ENCODE measurements at places on chromosomes 11 and 22. TPM values are rescaled to one million over a fixed set of nuclear protein-coding genes. Genes with fewer than 3 reads are reported as not detected.

GRCh38 chr11:110986016-110986415, 259.5 kb upstream of the POU2AF2 start:
- no peak for DNase-seq
- no peak overlapping the region for H3K27ac ChIP-seq
- no peaks in the 10 kb centered on the region for H3K4me1 ChIP-seq
- H3K4me3 ChIP-seq = no peak overlapping the region

GRCh38 chr11:122046846-122047245, 69.2 kb downstream of the BLID start:
- H3K36me3 ChIP-seq = no peaks in the 10 kb centered on the region
- no peak overlapping the region for H3K4me3 ChIP-seq

DNA sequence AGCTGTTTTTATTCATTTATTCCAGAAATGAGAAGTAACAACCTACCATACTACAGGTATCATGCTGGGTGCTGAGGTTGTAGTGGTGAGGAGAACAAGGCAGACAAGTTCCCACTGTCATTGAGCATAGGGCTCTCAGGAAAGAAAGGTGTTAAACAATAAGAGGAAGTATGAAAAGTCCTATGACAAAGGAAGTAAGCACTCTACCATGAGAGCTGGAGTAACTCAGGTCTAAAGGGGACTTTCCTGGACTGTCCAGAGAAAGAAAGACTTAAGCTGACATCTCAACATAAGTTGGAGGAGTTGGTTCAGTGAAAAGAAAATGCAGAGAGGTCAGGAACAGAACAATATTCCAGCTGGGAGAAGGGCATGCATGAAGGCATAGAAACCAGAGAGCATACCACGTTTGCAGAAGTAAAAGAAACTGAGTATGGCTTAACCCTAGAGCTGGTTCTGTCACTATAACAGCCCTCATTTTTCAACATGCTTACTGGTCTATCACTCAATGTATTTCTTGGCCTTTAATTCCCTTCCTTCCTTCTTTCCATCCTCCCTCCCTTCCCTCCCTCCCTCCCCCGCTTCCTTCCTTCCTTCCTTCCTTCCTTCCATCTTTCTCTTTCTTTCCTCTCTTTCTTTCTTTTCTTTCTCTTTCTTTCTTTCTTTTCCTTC, 137.8 kb upstream of the BDNF start:
- no peak overlapping the region for H3K27ac ChIP-seq
- H3K27me3 ChIP-seq = no peaks in the 10 kb centered on the region
- no peak for DNase-seq
- no peaks in the 10 kb centered on the region for H3K36me3 ChIP-seq
- H3K4me3 ChIP-seq = no peak overlapping the region

The PRDM10 gene
- 6.6 TPM for total RNA-seq

DNA sequence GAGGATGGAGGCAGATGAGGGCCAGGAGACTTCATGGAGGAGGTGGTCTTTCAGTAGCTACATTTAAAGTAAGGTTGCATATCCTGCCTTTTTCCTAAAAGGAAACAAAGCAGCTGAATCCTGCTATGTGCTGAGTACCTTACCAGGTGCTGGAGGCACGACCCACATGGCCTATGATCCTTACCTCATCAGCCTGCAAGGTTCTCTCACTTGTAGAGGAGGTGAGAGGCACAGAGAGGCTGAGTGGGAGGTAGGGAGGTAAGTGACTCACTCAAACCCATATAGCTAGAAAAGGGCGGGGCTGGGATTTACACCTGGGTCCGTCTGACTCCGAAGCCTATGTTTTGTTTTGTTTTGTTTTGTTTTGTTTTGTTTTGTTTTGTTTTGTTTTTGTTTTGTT, 75.8 kb downstream of the BUD13 start:
- H3K36me3 ChIP-seq = no peaks in the 10 kb centered on the region
- DNase-seq = no peak
- no peaks in the 10 kb centered on the region for H3K27me3 ChIP-seq
- H3K4me3 ChIP-seq = no peak overlapping the region

- DNase-seq = no peak
- no peaks in the 10 kb centered on the region for H3K36me3 ChIP-seq
- H3K27ac ChIP-seq = no peak overlapping the region
- H3K27me3 ChIP-seq = no peaks in the 10 kb centered on the region
- H3K4me1 ChIP-seq = no peaks in the 10 kb centered on the region
These were observed 173.2 kb downstream of the KIF18A start for GRCh38 chr11:27934830-27935145.

The CDC42BPG gene
- 10.1 TPM for total RNA-seq

DNA sequence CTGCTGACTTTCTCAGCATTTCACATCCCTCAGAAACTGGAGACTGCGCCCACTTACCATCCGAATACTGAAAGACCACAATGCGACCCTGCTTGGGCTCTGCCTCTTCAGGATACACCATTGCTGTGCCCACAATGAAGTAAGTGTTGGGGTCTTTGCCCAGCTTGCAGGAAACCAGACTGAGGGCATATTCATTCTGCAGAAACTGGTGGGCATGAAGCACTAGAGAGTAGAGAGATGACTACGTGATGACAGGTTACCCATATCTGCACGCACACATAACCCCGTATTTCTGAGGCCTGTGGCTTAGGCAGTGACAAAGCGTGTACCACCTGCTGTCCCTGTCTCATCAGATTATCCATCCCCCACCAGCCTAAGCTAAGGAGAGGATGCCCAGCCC, 14.6 kb upstream of the VWCE start:
- no peaks in the 10 kb centered on the region for H3K4me1 ChIP-seq
- no peak overlapping the region for H3K4me3 ChIP-seq
- H3K27ac ChIP-seq = no peak overlapping the region
- peaks cover 89% of the 10 kb centered on the region for H3K36me3 ChIP-seq
- H3K27me3 ChIP-seq = no peaks in the 10 kb centered on the region
- DNase-seq = no peak

DNA sequence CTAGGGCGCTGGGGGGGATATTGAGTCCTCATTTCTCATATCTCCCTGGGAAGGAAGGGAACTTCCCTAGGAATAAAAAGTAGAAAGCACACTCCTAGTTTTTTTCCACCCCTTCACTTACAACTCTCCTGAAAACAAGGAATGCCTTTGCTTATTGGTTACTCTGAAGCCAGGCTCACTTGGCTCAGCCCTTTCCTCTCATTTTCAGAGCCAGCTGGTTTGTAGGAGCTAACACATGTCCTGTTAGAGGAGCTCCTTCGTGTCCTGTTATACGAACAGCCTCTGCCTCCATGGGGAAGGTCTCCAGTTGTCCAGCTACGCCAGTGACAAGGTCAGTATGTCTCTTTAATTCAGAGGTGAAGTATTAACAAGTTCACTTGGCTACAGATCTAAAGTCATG, 17.6 kb downstream of the ALKBH8 start:
- no peak for DNase-seq
- H3K27ac ChIP-seq = no peak overlapping the region
- H3K36me3 ChIP-seq = peaks cover 5% of the 10 kb centered on the region
- no peak overlapping the region for H3K4me3 ChIP-seq
- no peaks in the 10 kb centered on the region for H3K27me3 ChIP-seq

The SLC22A12 gene
- not detected for total RNA-seq
